Fibroblast of lung (primary cell): ENCODE measurements at places on chromosomes 13 and 19. TPM values are rescaled to one million over a fixed set of nuclear protein-coding genes. Genes with fewer than 3 reads are reported as not detected.

Gene DDX49
- total RNA-seq, result 55.7 and 56.3 TPM in 2 replicates

Gene FBN3
- total RNA-seq, result under 0.01 TPM in 1 of 2 replicates, not detected in the other

Gene F7
- total RNA-seq, result under 0.01 TPM in 1 of 2 replicates, not detected in the other

Gene GPR183
- total RNA-seq, result not detected in 2 replicates

Gene CACNG6
- total RNA-seq, result under 0.01 TPM in 1 of 2 replicates, not detected in the other

Gene KLK3
- total RNA-seq, result not detected in 2 replicates

Gene RPS15
- 369 and 494 TPM in 2 replicates for total RNA-seq

Gene DLEU7
- total RNA-seq, result not detected in 2 replicates

Gene ZNF560
- total RNA-seq, result 3.3 and 7.3 TPM in 2 replicates

Gene KBTBD6
- 10.0 and 12.4 TPM in 2 replicates for total RNA-seq

Gene ZNF723
- total RNA-seq, result not detected in 2 replicates

Gene KIR3DL1
- total RNA-seq, result not detected in 2 replicates

Gene MEDAG
- 11.2 and 47.0 TPM in 2 replicates for total RNA-seq

Gene TMEM86B
- 1.3 TPM in 2 replicates for total RNA-seq

Gene ZNF726
- 0.51 and 3.5 TPM in 2 replicates for total RNA-seq

Gene ZGLP1
- 0.51 and 0.66 TPM in 2 replicates for total RNA-seq

Gene GFY
- not detected in 2 replicates for total RNA-seq

Gene ANKRD24
- 2.3 and 2.6 TPM in 2 replicates for total RNA-seq

Gene CKM
- not detected in 2 replicates for total RNA-seq

Gene WDR87
- total RNA-seq, result not detected in 2 replicates

Gene ZNF888
- total RNA-seq, result 2.6 and 4.3 TPM in 2 replicates

Gene KLK4
- total RNA-seq, result not detected in 2 replicates

Gene FPR2
- total RNA-seq, result not detected in 2 replicates

Gene MISP
- under 0.01 TPM in 1 of 2 replicates, not detected in the other for total RNA-seq

Gene LGI4
- total RNA-seq, result 0.17 and 0.26 TPM in 2 replicates

Gene KASH5
- not detected in 2 replicates for total RNA-seq

Gene CNFN
- total RNA-seq, result not detected in 2 replicates

Gene CPB2
- not detected in 2 replicates for total RNA-seq

Gene TTC9B
- total RNA-seq, result not detected in 2 replicates

Gene PTGIR
- total RNA-seq, result 10.3 and 16.5 TPM in 2 replicates

Gene LILRB3
- not detected in 2 replicates for total RNA-seq

Gene ZNF136
- total RNA-seq, result 7.7 and 9.2 TPM in 2 replicates

Gene POU2F2
- under 0.01 and 0.17 TPM in 2 replicates for total RNA-seq

Gene IGFL1
- total RNA-seq, result not detected in 2 replicates

Gene KLK5
- not detected in 2 replicates for total RNA-seq

Gene NALCN
- total RNA-seq, result 0.77 and 1.5 TPM in 2 replicates

Gene CYP4F2
- total RNA-seq, result not detected in 2 replicates

Gene GSX1
- total RNA-seq, result not detected in 2 replicates

Gene CILP2
- total RNA-seq, result 0.51 and 0.66 TPM in 2 replicates

Gene CLDN10
- total RNA-seq, result not detected in 2 replicates
